Hematopoietic multipotent progenitor cell treated with erythropoietin and hydrocortisone succinate and interleukin-3 and kit ligand, for 17 days (in vitro differentiated cells): ENCODE measurements at places on chromosomes 3 and 15.

DNA sequence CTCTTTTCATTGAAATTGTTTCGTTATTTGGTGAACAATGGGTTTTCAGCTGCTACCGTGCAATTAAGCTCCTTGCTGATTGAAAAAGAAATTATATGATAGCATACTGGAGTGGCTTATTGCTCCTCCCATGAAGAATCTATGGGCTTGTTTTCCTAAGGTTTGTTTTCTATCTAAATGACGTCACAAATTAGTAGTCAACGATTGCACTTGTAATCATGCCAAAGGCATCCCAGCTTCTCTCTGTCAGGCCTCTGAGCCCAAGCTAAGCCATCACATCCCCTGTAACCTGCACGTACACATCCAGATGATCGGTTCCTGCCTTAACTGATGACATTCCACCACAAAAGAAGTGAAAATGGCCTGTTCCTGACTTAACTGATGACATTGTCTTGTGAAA lies 388.0 kb upstream of the LMCD1 start:
- no peak for DNase-seq

GRCh38 chr3:115713284-115713683 lies 90.0 kb downstream of the GAP43 start:
- DNase-seq, result no peak

DNA sequence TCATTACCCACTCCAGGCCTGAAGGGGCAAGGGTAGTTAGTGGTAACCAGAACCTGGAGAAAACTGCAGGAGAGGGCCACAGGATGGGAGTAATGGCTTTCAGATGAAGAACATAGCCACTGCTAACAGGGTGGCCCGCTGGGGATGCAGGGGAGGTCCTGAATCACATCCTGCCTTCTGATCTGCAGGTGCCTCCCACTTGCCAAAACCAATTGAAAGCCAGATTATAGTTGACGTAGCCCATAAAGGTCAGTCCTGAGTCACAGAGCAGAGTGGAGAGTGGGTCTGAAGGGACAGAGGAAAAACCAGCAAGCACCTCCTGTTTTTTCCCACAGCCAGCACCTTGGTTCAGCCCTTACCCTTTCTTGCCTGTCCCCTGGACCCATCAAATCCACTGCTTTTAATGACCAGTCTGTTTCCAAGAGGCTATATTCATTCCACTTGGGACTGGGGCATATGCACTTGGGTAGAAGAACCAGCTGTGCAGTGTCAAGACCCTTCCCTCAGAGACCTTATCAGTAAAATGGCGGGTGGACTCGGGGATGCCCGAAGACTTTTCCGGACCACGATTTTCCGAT lies 646 bp upstream of the SLC35G2 start:
- no peak for DNase-seq

DNA sequence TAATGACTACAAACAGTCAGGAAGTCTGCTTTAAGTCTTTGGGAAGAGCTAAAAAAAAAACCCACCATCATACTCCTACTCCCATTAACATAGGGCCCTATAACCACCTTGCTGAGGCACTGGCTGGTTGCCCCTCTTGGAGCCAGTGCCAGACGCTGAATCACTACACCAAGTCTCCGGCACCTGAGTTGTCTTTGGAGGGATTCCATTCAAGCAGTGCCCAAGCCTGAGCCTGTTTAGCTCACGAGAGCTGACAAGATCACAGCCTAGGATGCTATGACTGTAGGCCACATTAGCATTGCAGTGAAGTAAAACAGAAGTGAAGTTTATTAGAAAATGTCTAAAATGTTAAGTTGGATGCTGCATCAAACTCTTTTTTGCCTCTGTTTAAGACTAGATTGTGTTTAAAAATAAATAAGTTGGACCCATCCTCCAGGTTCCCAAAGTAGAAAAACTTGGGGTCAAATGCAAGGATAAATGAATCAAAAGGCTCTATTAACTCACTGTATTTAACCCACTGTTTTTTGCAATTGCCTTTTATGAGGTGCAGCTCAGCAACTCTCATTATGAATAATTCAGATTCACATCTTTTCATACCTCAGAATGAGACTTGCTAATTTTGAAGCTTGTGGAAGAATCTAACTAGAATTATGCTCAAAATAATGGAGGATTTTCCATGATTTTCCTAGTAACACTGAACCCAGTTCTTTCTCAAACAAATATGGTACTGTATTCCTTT lies 461.9 kb downstream of the FOXP1 start:
- no peak for DNase-seq

DNA sequence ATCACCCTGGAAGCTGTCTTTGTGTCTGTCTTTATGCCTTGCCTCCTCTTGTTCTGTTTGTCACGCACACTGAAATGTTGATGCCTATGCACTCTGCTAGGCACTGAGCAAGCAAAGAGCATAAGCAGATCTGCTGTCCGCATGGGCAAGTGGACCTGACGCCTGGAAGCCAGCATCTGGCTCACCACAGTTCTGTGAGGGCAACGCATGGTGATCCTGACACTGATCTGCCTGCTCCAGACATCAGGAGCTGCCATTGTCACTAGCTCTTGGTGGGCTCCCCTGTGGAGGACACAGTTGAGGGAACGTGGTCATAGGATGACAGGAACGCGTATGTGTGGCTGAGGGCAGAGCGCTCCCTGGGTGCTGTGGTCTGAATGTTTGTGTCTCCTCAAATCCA lies 234.6 kb downstream of the ADAMTS17 start:
- no peak for DNase-seq

DNA sequence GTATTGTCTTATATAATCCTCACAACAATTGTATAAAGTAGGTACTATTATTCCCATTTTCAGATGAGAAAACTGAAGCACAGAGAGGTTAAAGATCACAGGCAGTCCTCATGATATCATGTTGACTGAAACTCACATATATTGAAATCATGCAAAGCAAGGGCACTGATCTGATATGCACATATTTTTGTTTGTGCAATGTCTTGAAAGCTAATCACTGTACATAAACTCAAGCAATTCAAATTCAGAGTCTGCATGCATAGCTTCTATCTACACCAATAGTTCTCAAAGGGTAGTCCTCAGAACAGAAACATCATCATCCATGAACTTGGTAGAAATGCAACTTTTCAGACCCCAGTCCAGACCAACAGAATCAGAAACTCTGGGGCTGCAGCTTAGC lies 119.2 kb upstream of the STT3B start:
- DNase-seq, result no peak

DNA sequence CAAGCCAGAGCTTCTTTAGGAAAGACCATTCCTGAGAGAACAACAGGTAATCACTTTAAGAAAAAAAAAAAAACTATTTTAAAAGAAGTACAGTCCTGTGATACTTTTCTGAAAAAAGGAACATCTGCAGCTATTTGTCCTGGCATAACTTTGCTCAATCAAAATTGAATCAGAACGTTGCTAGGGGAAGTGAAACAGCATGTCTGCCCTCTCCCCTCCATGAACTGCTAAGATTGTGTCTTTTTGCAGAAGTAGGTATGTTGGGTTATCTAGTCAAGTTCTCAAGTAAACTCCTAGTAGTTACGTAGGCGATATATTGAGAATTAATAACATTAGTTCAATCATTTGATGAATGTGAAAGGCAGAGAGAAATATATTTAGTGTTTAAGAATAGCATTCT lies 1013.3 kb downstream of the TUSC7 start:
- DNase-seq, result no peak

DNA sequence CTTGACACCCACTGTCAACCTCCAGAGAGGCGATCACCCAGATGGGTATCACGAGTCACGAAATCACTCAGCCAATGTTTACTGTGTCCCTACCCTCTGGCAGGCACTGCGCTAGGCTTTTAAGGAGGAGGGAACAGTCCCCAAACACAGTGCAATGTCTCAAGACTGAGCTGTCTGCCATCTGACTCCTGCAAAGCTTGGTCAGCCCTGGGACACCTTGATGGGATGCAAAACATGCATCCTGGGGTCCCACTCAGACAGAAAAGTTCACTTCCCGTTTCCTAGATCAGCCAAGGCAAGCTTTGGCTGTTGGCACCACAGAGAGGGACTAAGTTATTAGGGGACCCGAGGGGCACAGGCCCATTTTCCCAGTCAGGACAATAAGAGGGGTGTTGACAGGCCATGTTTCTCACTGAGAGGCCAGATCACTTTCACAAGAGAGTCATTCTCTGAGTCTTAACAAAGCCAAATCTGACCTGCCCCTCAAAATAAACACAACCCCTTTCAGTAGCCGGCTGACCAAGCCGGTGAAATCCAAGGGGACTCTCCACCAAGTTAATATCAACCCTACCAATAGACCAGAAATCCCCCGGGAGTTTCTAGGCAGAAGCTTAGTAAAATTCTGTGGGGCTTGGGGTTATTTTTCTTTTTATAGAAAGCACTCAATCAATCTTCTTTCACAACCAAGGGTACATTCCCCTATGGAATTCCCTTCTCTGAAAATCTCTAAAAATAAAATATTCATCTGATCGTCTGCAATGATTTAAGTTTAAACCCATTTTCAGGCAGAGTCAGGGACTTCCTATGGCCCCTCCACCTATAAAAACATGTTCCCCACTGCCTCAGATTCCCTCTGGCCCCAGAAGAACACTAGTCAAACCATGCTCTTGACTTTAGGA lies 3.5 kb downstream of the RFTN1 start:
- no peak for DNase-seq

DNA sequence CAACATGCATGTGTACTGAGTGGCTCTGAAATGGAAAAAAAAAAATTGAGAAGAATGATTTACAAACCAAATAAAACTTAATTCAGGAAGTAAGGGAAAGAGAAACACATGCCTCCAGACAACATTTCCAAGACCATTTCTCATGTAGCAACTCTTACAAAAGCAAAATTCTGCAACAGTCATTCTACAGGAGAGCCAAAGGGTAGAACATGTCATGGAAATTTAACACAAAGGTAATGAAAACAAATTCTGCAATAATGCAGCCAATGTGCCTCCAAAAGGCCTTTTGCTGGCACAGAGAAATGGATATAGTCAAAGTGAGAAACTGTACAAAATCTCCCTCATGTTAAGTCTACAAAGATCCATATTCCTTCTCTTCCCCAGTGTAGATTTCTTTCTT lies 4.0 kb downstream of the PEX11A start:
- no peak for DNase-seq

- no peak for DNase-seq
Observed at GRCh38 chr15:22871481-22872086, 33.1 kb downstream of the NIPA2 start.

DNA sequence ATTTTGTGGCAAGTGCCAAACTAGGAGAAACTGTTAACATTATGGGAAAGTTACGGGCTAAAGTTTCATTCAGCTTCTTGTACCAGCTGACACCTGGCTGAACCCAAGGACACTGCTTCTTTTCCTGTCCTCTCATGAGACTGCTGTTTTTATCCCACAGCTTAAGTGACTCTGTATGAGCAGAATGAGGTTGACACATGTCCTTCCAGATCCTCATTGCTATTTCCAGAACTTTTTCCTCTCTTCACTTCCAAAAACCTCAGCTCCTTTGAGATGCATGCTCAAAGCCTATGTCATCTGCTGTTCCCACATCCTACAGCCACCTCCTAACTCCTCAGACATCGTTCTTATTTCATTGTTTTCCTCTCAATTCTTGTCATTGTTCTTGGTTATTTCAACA lies 183.6 kb downstream of the DCLK3 start:
- no peak for DNase-seq

- no peak for DNase-seq
Observed at GRCh38 chr15:48828906-48829305, 18.0 kb upstream of the CEP152 start.

DNA sequence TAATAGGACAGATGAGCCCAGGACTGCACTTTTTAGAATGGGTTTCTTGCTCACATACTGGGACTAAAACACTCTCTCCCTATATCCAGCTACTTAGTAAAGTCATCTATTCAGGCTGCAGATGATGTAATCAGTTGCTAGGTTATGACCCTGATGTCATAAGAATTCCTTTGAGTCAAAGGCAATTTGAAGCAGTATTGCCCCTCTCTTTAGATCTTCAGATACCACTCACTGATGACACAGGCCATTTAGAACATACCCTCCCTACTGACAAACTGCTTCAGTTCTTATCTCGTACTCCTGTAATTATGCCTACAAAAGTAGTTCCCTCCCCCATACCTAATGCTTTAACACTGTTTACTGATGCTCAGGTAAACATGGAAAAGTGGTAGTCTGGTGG lies 450.1 kb upstream of the RASGRP1 start:
- no peak for DNase-seq

DNA sequence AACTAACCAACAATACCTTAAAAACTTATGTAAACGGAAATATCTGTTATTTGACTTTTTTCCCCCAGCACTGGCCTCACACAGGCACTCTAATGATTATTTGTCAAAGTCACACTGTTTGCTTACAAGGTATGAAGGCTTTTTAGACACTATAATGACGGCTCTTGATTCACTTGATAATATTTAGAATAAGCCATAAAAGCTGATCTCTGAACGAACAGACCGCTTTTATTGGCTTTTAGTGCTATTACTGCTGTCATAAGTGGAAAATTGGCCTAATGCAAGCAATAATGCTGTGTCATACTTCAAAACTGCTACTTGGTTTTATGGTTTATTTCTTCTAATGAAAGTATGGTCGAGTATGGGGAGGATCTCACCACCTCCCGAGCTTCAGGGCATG lies 35.1 kb downstream of the MDFIC2 start:
- no peak for DNase-seq

- no peak for DNase-seq
Observed at GRCh38 chr15:63461230-63461985, 43.0 kb upstream of the USP3 start.

DNA sequence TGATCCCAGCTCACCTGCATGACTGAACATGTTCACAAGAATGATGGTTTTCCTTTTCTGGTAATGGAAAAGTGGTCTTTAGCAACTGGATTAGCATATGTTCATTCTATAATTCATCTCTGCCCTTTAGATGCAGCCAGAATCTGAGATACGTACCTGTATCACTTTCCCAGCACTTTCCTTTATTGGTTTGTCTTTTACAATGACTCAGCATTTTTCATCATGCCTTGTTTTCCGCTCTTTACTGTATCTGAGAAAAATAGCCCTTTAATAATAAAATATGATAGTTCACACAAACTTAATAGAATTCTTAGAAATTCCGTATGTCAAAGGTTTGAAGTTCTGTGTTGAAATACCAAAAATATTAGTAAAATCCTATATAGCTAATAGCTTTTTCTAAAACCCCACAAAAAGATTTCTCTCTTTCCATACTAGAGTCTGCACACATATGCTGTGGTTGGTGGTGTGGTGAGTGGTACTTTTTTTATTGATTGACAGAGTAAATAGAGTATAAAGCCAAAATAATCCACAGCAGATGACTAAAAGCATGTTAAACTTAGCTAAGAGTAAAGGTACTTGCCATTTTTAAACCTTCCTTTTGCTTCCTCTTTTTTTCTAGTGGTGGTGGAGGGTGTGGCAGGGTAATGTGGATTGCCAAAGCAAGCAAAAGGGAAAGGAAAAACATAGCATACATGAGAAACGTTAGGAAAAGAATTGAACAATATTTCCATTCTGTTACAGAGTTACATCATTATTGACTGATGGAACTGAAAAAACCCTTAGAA lies 328.9 kb upstream of the RBMS3 start:
- DNase-seq, result no peak

DNA sequence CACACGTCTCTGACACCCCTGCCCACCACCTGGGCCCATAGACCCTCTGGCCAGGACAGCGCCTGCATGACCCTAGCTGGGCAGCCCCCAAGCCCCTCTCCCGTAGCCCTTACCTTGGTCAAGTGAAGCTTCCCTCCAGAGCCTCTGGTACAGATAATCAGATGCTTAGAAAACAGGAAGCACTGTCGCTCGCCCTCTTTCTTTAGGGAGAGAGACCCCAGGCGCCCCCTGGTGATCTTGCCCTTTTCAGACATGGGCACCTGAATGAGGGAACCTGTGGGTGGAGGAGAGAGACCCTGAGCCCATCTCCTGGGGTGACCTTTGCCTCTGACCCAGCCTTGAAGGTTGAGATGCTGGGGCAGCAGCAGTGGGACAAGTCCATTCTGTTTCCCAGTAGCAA lies 65.4 kb downstream of the RASGRF1 start:
- no peak for DNase-seq
